ENCODE measurements at places on chromosomes 12 and 14.

DNA sequence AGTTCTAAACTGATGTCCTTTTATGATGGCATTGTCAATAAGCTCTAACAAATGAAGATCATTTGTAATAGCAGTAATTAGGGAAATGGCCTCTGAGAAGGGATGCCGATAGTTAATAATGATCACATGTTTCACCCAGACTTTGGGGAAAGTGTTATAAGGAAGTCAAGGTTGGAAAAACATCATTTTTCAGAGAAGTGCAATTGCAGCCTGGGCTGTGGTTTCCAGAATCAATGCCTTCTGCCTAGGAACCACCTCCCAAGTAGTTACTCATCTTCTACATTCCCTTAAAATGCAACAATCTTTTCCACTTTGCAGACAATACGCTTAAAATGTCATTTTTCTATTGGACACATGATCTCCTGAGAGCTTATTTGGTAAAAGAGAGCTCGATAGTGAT is 879 bp downstream of the EDDM3A start:
- H3K4me3 ChIP-seq = no peak overlapping the region
- no peak for DNase-seq
- H3K36me3 ChIP-seq = no peaks in the 10 kb centered on the region
- no peaks in the 10 kb centered on the region for H3K27me3 ChIP-seq
- no peak overlapping the region for H3K27ac ChIP-seq

DNA sequence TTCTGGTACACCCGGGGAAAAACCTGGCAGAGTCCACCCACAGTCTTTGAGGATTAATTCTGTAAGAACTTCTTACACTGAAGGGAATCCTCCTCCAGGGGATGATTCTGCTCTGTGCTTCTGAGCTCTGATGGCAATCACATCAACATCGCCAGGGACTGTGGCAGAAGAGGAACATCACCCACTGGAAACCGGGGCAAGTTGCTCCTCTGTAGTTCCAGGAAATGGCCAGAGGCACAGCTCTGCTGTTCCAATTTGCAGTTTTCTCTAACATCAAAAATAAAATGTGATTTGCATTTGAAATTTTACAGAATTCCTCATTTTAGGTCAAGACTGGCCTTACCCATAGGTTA is 207.6 kb downstream of the DAD1 start:
- no peaks in the 10 kb centered on the region for H3K4me1 ChIP-seq
- peaks cover 3% of the 10 kb centered on the region for H3K27me3 ChIP-seq
- no peak for DNase-seq
- no peak overlapping the region for H3K4me3 ChIP-seq
- H3K27ac ChIP-seq = no peak overlapping the region

- no peaks in the 10 kb centered on the region for H3K4me1 ChIP-seq
- H3K27ac ChIP-seq = peak within 1 kb of the TSS; percentile 52
- no peaks in the 10 kb centered on the region for H3K27me3 ChIP-seq
- H3K36me3 ChIP-seq = no peaks in the 10 kb centered on the region
- no peak within 1 kb of the TSS for H3K4me3 ChIP-seq
- no peak for DNase-seq
Observed at GRCh38 chr12:9115731-9116559, at the start of gene A2M. A2M (minus strand) TSS chr12:9115919; CDS start chr12:9115849, 70 bp downstream.

- H3K4me3 ChIP-seq = no peak overlapping the region
- H3K27me3 ChIP-seq = no peaks in the 10 kb centered on the region
- no peak overlapping the region for H3K27ac ChIP-seq
- peaks cover 24% of the 10 kb centered on the region for H3K4me1 ChIP-seq
- DNase-seq = no peak
Observed at GRCh38 chr12:101044512-101045059, 165.5 kb downstream of the SLC5A8 start.

- no peak for DNase-seq
- H3K27ac ChIP-seq = no peak overlapping the region
- no peaks in the 10 kb centered on the region for H3K4me1 ChIP-seq
- H3K27me3 ChIP-seq = no peaks in the 10 kb centered on the region
- no peaks in the 10 kb centered on the region for H3K36me3 ChIP-seq
Observed at GRCh38 chr14:21729703-21730233, 56.1 kb upstream of the OR4E1 start.

- H3K27me3 ChIP-seq = no peaks in the 10 kb centered on the region
- H3K4me1 ChIP-seq = no peaks in the 10 kb centered on the region
- no peak overlapping the region for H3K27ac ChIP-seq
- no peak overlapping the region for H3K4me3 ChIP-seq
Observed at GRCh38 chr14:100107236-100107635, 42.0 kb downstream of the EVL start.

All from pancreas (tissue), 10 donors.